ENCODE measurements at places on chromosomes 6 and 20.

GRCh38 chr6:170097505-170098427, 193.1 kb downstream of the DLL1 start:
- DNase-seq = no peak

- DNase-seq = peak; percentile 6
Measured at GRCh38 chr6:753486-753885, 60.5 kb upstream of the EXOC2 start.

DNA sequence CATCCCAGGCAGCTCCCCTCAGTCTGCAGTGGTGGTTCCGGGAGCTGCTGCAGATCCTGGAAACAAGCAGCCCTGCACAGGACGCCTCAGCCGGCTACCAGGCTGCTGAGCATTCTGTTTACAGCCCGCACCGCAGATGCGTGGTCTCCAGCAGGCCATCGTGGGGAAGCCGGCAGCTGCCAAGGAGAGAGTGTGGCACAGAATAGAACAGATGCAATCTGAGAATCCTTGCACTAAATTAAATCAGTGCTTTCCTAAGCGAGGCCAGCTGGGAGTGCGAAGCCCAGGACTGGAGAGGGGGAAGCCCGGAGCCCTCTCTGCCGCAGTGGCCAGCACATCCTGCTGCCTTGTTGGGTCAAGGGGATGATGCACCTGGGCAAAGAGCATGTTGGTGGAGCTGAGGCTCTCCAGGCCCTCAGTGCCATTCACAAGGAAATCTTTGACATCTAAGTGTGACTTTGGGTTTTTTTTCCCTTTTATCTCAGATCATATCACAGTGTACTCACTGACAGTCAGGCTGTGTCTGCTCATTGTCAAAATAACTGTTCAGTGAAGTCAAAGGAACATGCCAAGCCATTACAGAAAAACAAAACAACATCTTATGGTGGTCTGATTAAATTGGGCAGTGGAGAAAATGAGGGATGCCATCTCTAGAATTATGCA, 118.1 kb downstream of the SYNDIG1 start:
- DNase-seq = no peak

DNA sequence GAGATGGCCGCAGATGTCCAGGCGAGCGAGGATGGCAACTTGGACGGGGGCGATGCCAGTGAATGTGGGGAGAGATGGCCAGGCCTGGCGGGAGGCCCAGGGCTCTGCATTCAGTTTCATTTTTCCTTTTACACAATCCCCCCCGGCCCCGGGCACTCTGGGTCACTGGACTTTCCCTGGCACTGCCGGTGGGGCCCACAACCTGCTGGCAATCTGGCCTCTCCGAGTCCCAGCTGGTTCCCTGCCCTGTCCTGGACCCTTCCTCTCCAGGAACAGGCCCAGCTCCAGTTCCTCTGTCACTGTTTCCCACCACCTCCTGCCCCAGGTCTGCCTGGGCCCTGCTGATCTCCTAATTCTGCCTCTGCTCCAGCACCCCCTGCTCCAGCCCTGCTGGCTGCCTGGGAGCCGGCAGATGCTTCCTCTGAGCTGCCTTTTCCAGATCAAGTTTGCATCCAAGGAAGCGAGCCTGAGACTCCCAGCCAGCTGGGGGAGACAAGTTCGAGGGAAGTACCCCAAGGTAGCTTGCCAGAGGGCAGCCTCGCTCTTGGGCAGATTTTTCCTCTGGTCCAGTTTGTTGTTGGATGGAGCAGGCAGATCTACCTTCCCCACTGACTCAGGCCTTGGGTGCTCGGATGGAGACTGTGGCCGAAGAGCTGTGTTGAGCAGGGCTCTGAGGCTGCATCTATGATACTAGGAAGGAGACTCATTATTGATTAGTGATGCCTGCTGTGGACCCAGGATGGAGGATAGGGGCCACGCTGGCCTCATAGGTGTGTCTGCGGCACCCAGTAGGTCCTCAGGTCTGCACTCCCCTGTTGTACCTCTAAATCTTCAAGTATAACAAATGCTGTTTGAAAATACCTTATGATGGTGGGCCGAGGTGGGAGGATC, 83.2 kb downstream of the CEBPB start:
- no peak for DNase-seq

DNA sequence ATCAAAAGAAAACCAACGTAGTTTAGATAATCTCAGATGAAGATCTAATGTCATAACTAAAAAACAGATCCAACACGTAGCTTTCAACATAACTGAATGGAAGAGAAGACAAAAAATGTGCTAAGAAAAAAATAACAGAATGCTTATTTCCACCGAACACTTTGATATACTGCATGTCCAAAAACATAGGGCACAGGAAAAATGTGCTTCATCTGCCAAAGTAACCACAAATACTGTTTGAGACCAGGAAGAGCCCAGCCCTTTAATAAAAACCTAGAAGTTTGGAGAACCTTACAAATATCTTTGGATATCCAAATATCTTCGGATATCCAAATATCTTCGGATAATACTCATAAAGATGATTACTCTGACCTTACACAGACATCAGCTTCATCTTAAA, 19.8 kb downstream of the LAMA4 start:
- no peak for DNase-seq

DNA sequence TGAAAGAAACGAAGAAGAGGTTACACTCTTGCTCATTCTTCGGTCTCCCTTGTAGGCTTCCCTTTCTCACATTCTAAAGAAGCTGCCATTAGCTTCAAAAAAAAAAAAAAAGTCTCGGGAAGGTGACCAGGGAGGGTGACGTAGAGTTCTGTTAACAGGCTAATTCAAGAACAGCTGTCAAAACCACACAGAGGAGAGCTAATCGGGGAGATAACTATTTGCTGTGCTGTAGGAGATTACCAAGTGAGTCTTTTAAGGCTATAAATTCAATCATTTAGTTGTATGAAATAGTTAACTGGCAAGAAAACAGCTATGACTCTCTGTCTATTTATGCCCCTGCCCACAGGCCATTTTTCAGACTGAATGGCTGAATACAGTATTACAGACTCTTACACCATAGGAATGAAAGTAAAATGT, 256.8 kb downstream of the SYNE1 start:
- peak; percentile 43 for DNase-seq

- DNase-seq = no peak
Measured at GRCh38 chr20:57476084-57476526, 48.8 kb downstream of the CTCFL start.

DNA sequence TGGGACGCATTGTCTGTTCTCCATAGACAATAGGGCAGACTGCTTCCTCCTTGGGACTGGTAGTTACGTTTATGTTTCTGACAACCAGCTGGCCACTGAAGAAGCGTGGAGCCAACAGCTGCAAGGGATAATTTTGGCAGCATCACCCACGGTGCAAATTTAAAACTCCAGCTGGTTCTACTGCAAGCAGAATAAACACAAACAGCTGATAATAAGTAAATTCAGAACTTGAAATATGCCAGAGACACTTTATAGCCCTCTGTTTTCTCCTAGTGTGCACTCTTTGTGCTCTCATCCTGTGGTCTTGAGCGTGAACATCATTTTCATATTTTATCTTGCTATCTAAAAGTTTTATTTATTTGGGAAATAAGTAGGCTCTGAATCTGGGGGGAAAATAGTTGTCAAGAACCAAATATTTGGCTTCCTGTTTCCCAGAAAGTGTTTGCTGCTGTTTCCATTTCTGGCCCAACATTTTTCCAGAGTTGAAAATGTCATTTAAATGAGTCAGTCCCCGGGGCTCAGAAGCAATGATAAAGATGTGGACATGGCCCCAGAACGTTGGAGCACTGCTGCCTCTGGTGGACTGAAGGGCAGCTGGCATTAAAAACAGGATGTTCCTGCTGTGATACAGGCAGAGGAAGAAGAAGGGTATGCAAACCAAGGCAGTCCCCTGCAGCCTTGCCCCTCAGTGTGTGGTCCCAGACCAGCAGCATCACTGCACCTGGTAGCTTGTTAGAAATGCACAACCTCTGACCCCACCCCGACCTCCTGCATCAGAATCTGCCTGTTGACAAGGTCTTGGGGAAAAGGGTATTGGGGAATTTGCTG, 12.5 kb upstream of the THBD start:
- DNase-seq = peak; percentile 50

DNA sequence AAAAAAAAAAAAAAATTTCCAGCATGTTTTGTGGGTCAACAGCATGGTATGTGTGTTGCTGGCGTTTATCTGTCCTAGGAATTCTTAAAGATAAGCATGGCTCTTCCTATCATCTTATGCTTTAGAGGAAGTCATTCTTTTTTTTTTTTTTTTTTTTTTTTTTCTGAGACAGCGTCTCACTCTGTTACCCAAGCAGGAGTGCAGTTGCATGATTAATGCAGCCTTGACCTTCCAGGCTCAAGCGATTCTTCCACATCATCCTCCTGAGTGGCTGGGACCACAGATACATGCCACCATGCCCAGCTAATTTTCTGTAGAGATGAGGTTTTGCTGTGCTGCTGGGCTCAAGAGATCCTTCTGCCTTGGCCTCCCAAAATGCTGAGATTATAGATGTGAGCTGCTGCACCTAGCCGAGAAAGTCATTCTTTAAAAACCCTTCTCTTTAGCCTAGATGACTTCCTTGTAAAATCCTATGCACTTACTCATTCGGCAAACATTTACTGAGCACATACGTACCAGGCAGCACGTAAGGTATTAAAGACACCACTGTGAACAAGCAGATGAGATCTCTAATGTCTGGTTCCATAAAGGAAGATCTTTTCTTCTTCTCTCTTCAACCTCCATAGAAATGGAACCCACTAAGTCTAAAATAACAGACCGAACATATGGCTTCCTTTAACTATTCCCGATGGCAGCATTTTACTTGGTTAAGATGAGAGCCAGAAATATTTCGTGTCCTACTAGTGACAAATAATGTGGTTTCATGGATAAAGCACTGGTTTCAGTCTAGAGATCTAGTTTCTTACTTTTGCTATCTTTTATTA, 122.4 kb downstream of the RIN2 start:
- DNase-seq = peak; percentile 79

DNA sequence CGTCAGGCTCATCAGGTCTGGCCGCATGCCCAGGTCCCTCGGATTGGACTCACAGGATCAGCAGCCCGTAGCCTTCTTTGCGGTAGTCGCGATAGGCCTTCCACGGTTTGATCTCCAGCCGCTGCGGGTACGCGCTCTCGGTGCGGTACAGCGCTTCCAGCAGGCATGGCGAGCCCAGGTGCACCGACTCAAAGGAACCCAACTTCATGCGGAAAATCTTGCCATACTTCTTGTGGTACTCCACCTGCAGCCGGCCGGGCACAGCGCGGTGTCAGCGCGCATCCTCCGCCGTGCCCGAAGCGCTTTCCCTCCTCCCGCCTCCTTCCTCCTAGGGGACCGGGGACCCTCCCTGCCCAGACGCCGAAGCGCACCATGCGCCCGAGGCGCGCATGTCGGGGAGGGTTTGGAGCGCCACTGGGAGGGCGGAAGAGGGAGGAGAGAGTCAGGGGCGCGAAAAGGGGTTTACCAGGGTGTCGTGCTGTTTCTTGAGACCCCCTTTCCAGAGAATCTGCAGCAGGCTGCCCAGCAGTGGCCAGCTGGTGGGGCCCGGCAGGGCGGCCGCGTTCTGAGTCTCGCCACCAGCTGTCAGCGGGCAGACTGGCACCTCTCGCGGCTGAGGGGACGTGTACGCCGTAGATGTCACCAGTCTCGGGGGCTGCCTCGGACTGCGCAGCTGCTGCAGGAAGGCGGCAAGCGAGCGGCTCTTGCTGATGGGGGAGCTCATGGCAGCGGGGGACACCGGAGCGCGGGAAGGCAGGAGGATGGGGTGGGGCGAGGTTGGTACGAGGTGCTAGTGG, 732 bp downstream of the CYP24A1 start:
- no peak for DNase-seq

DNA sequence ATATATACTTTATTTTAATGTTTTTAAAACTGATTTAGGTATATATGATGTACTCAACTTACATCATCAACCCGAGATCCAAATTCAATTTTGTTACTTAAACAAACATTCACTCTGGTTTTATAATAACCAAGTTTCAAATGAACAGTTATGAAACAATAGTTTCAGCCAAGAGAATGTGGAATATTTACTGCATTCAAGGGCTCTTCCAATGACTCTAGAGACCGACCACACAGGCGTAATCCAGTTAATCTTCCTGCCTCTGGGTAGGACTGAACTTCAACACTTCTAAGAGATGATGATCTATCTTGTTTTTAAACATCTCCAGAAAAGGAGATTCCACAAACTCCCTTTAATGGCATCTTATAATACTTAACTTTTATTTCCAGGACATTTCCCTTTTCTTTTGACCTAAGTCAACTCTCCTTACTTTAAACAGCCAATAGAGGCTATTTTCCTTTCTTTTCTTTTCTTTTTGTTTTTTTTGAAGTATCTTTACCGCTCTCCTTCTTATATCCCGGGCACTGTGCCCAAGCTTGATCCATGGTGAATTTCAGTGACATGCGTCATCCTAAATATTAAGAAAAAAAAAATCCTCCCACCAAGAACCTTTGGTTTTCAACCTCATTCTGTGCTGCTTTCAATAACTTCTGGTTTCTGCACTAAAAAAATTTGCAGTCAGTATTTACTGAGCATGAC, 110.1 kb downstream of the KIF13A start:
- peak; percentile 68 for DNase-seq
